ENCODE measurements at places on chromosomes 7 and 10.

- DNase-seq, result no peak
Measured at GRCh38 chr10:61688551-61689308, 26.0 kb downstream of the CABCOCO1 start.

DNA sequence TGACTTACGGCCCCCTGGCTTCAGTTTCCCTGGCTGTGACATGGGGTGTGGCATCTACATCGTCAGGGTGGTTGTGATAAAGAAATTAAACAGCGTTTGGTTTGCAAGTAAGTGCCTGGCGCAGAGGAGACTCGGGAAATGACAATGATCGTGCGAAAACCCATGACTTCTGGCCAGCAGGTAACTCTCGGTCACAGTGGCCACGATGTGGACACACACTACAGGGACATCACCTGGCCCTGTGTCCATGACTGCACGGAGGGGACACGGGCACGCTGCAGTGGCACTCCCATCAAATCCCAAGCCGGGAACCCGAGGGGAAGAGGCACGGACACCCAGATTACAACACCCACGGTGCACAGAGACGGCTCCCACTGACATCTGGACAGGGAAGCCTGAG, 28.7 kb downstream of the PAPOLB start:
- no peak for DNase-seq

- DNase-seq, result no peak
Measured at GRCh38 chr7:1911571-1911970, 241.5 kb downstream of the ELFN1 start.

DNA sequence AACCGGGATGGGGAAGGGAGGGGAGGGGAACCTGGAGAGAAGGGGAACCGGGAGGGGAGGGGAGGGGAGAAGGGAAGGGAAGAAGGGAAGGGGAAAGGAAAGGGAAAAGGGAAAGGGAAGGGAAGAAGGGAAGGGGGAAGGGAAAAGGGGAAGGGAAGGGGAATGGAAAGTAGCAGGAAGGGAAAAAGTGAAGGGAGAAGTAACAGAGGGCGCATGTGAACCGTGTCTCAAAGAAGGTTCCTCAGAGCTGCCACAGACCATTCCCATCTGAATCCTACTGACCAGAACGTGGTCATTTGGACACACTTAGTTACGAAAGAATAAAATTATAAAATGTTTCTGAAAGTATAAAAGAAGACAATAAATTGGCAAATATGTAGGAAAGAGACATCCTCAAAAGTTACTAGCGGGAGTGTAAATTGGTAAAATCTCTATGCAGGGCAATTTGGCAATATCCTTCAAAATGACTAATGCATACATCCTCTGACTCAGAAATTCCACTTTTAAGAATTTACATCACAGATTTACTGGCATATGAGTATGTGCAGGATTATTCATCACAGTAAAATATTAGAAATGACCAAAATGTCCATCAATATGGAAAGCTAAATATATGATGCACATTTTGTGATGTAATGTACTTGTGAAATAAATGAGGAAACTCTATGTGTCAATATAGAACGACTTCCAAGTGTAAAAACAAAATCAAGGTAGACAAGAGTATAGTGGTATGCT, 12.9 kb downstream of the C10orf67 start:
- no peak for DNase-seq

- no peak for DNase-seq
Measured at GRCh38 chr10:108180878-108181277, 1016.4 kb upstream of the SORCS1 start.

DNA sequence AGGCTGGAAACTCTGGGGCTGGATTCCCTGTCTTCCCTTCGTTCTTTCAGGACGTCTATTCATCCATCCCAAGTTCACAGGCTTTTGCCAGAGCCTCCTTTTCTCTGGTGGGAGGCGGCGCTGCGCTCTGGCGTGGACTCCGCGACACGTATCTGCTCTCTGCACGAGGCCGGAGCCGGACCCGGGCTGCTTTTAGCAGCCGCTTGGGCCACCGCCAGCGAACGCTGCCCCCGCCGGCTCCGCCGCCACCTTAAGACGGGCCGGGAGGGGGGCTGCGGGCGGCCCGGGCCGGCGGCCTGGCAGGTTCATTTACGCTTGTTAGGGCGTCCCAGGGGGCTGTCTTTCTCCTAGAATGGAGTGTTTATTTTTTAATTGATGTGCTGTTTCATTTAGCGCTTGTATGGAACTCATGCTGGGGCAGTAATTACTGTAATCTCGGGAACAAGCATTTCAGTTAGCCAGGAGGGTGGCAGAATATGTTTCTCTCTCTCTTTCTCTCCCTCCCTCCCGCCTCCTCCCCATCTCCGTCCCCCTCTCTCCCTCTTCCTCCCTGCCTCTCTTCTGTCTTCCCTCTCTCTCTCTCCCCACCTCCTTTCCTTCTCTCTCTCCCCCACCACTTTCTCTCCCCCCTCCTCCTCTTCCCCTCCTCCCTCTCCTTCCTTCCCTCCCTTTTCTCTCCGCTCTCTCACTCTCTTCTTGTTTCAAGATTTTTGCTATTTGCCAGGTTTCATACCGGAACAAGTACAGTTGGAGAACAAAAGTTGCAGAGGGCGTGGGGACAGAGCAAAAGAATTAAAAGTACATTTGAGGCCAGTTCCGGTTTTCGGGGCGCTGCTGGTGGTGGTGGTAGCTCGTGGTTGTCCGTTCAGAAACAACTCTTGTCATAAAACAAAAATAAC, 1.3 kb upstream of the FZD8 start:
- no peak for DNase-seq
